ENCODE measurements at places on chromosomes 7 and 10. TPM values are rescaled to one million over a fixed set of nuclear protein-coding genes. Genes with fewer than 3 reads are reported as not detected.

DNA sequence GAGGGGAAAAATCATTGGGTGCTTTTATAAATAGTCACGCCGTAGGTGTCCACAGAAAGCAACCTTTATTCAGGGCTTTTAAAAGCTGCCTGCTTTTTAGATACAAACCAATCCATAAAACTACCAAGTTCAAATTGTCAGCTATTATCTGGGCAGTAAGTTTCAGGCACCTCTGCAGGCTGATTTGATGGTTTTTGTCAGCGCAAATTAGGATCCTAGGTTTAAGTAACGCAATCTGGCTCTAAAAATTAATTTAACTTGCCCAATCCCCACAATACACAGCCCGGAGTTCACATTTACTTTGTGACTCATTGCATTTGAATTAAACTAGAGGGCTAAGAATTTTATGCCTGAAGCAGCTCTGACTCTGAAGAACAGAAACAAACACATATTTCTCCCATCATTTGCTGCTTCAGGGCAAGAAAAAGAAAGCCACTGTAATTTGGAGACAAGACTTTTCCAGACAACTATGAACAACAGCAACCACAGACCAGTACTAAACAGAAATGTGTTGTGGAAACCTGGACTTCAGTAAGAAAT is 43.3 kb downstream of the NRP1 start:
- DNase-seq: no peak

Gene ZNF679
- polyA plus RNA-seq: not detected

Gene RHEB
- polyA plus RNA-seq: 84.4 TPM

DNA sequence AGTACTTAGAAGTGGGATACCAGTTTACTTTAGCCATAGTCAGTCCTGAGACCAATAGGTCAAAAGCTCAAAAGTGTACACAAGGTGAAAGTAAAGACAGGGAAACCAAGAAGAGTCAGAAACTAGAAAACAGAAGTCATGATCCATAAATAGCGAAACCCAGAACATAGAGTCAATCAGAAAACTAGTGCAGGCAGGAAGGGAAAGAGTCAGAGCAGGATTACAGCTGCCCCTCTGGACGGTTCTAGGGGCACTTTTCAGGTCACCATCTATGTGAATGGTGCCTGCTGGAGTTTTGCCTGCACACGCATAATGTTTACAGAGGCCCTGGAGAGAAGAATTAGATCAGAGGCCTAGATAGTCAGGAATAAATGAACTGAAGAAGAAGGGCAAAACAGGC is 22.4 kb upstream of the DMTF1 start:
- no peak for DNase-seq

- no peak for DNase-seq
These were observed 58.2 kb downstream of the POU6F2 start for GRCh38 chr7:39035903-39036302.

- DNase-seq: peak; percentile 73
These were observed 43.7 kb upstream of the DGKI start for GRCh38 chr7:137890449-137890921.

- DNase-seq: no peak
These were observed 3.5 kb downstream of the SCART1 start for GRCh38 chr10:133457100-133457841.

Gene PON1
- polyA plus RNA-seq: 0.32 TPM

- DNase-seq: peak; percentile 16
These were observed 10.6 kb upstream of the LIPM start for GRCh38 chr10:88791924-88792323.

Gene GPR85
- 1.0 TPM for polyA plus RNA-seq

DNA sequence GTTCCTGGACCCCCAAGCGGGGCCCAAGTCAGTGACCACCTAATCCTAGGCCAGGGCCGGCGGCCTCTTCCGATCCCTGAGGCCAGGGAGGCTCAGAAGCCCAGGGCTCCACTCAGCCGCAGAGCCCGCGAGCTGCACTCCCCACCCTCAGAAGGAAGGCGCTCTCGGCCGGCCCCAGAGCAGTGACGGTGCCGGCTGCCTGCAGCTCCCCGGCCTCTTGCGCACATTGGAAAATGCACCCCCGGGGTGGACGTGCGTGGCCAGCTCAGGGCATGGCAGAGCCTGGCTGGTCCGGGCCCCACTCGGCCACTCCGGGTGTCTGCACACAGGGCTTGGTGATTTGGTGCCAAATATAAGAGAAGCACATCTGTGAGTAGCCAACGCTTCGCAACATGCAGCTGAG is 269.1 kb downstream of the PTPRN2 start:
- DNase-seq: no peak

DNA sequence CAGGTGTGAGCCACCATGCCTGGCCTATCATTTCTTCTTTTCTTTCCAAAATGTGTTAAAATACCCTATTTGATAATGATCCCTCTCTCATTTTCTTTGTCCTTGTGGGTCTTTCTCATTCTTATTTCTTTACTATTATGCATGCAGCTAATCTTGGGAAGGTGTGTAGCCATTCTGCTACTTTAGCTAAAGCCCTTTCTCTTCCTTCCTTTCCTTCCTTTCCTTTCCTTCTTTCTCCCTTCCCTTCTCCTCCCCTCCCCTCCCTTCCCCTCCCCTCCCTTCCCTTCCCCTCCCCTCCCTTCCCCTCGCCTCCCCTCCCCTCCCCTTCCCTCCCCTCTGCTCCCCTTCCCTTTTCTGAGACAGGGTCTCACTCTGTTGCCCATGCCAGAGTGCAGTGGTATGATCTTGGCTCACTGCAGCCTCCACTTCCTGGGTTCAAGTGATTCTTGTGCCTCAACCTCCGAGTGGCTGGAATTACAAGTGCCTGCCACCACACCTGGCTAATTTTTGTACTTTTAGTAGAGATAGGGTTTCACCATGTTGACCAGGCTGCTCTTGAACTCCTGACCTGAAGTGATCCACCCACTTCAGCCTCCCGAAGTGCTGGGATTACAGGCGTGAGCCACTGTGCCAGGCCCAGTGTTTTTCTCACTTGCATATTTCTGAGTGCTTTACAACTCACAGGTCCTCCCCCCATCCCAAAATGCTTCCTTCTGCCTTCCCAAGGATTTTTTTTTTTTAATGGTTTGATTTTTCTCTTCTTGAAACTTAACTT is 42.3 kb downstream of the HIP1 start:
- no peak for DNase-seq

DNA sequence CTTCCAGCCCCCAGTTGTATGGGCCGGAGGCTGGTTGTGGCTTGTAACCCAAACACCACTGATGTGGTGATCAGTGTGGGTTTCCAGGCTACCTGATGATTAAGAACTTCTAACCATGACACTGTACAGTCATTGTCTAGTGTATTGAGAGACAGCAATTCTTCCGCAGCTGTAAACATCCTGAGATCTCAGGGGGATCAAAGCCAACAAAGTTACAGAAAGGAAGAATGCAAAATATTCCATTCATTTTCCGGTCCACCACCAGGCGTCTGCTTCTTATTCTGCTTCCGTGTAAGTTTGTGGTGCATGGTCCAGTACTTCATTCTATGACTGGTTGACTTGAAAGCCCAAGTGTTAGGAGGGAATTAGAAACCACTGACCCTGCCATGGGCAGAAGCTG is 10.3 kb upstream of the GLI3 start:
- DNase-seq: no peak

Gene PLA2G12B
- not detected for polyA plus RNA-seq

Gene SLC16A9
- 3.6 TPM for polyA plus RNA-seq

Gene CAMK2B
- polyA plus RNA-seq: 12.2 TPM

GRCh38 chr7:18703685-18704084 is 208.1 kb downstream of the HDAC9 start:
- DNase-seq: no peak

GRCh38 chr7:97179454-97180104 is 62.1 kb downstream of the SDHAF3 start:
- peak; percentile 74 for DNase-seq

Gene PPP1R17
- polyA plus RNA-seq: not detected

DNA sequence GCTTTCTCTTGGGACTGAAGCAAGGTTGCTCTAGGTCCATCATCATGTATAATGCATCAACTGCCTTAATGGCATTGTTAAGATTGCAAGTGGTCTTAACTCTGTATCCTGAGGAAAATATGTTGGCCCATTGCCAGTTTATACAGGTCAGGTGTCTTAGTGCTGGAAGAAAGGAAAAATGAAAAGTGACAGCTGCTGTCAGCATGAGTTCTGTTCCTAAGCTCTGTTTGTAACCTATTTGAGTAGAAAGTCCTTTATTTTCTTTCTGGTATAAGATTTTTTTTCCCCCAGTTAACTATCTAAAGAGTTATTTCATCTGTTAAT is 127.2 kb downstream of the SRI start:
- DNase-seq: no peak

GRCh38 chr7:106602062-106602461 is 58.9 kb downstream of the CCDC71L start:
- no peak for DNase-seq

DNA sequence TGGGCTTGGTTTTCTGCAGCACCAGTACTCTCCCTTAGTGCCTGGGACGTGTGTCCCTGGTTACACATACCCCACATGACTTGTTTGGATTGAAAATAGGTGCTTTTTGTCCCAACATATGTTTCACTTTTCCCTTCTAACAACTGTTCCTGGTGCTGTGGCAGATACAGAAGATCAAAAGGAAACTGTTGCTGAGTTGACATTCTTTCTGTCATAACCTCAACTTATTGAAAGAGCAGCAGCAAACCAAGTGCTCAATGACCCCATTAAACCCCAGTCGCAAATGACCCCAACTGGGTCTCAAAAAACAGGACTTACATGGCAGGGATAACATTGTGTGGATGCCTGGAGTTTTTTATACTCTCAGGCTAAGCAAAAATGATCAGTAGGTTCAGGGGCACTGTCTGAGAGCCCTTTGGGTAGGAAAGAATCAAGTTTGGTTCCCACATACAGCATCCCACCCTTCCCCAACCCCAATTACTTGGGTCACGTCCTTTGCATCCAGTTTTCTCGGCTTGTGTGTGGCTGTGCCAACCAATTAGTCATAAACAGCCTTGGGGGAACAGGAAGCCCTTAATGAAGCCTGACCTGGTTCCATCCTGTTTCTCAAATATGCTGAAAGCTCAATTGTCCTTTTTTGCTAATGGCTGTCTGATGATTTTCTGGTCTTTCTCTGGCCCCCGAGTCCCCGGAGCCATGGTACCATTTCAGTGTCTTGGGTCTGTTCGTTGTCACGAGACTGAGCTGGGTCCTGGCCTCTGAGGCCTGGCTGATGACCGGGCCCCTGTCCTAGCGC is 4.9 kb downstream of the HKDC1 start:
- peak; percentile 22 for DNase-seq

- DNase-seq: no peak
These were observed 29.5 kb upstream of the FBXW4 start for GRCh38 chr10:101724446-101724845.

Gene PSTK
- 5.8 TPM for polyA plus RNA-seq

DNA sequence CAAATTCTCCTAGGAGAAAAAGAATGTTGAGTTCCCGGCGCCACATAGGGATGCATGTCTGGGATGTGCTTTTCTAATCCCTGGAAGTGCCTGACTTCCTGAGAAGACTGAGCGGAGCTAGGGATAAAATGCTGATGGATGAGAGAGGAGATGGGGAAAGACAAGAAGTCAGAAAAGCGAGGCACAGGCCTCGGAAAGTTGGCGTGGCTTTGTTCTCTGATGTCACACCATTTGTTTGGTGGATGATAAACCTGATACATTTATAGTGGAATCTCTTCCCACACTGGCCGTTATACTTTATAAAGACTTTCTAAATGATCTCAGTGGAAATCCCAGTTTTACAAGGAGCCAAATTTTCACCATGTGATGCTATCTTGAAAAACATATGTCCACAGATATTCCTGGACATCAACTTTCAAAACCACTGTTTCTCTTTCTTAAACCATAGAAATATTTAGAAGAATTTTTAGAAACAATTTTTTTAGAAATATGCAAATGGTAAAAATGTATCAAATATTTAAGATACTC is 188.8 kb upstream of the SVIL start:
- peak; percentile 97 for DNase-seq

DNA sequence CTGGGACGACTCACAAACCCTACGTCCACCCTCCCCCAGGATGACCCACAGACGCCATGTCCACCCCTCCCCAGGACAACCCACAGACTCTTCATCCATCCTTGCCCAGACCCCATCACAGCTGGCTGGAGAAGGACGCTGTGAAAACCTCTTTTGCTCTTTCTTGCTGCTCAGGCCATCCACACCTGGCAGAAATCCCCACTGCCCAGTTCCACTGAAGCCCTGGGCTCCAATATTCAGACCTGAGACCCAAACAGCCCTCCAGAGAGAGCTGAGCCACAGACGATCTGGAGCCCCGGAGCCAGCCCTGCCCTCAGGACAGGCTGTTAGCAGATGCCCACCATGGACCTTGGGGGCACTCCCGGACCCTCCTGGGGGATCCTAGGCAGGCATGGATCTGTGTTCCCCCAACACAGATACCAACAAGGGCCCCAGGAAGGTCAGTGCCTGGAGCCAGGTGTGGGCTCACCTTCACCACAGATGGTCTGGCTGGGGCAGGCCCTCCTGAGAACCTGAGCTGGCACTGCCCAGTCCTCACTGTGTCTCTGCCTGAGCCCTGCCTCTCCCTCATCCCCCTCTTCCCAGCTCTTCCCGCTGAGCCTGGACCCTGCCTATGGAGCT is 226.2 kb downstream of the PTPRN2 start:
- no peak for DNase-seq

DNA sequence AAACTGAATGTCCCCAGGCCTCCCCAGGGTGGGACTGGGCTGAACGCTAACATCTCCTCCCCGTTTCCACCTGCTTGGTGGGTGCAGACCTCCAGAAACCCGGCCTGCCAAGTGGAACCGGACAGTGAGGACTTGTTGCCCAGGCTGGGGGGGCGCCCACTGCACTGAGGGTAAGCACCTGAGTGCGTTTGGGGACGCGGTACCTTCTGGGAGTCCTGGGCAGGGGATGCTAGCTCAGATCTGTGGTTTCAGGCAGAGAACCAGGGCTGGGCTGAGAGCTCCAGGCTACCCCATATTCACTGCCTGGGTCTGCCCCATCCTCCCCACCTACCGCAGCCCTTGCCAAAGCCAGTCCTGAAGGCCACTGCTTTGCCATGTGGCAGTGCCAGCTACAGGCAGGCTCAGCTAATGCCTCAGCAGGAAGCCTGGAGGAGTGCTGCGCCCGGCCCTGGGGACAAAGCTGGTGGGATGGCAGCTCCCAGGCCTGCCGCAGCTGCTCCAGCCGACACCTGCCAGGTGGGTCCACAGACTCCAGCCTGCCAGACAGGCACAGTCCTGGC is 3.5 kb upstream of the ZNF467 start:
- no peak for DNase-seq

GRCh38 chr7:70498232-70498992 is 633.5 kb upstream of the GALNT17 start:
- no peak for DNase-seq

Data from muscle of leg (tissue), 16 donors.